ENCODE measurements at places on chromosomes 5 and 9. TPM values are rescaled to one million over a fixed set of nuclear protein-coding genes. Genes with fewer than 3 reads are reported as not detected.

DNA sequence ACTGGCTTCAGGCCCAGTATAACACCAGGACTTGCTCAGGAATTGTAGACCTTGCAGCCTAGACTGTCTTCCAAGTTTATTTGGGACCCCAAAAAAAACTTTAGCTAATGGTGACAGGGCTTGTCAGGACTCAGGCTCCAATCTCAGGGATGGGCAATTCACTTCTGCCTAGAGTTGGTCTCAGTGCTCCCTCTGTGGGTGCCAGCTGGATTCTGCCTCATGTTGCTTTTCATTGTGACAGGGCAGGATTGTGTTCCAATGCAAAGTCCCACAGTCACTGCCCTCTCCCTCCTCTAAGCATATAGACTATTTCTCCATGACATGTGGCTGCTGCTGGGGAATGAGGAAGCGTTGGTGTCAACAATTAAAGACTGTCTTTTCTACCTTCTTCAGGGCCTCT is 174.7 kb downstream of the CYLC2 start:
- no peak for DNase-seq

DNA sequence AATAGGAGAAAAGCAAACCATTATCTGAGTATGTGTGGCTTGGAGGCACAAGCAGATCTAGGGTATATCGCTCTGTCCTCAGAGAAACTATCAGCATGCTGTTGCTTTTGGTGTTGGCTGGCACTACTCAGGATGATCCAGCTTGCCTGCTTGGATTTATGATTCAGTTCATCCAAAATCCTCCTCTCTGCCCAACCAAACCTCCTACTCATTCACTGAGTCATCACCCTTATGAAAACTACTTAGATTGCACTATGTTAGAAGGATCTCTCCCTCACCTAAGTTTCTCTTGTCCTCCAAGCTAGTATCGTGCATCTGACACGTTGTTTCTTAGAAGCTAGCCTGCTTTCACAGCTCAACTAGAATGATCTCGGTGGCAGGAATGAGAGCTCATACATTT is 14.2 kb upstream of the ZBED3 start:
- DNase-seq, result no peak

DNA sequence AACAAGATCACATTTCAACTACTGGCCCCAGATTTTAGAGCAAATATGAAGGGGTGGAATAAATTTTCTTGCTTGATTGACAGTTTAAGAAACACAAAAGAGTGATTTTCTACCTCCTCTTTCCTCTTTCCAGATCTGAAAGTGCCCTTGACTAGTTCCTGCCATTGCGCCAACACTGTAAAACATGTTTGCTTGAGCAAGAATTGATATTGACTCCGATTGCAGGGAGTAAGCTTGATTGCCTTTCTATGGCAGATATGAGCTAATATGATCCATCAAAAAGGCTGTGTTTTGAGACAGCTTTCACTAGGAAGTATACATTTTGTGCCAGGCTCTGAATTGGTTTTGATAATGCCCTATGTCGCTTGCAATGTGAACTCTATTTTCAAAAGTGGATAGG is 508.8 kb downstream of the SEMA5A start:
- no peak for DNase-seq

ANKRD34B gene
- not detected for total RNA-seq

RNF208 gene
- total RNA-seq, result 4.4 TPM

Measured in chondrocyte (in vitro differentiated cells).